Activated naive CD4-positive, alpha-beta T cell treated with anti-CD3 and anti-CD28 coated beads, Interleukin-2, amount 50 U/mL, for 16 hours (primary cell): ENCODE measurements at places on chromosomes 16 and 17.

- no peak for DNase-seq
Measured at GRCh38 chr17:18159551-18160120, 24.0 kb upstream of the ALKBH5 start.

GRCh38 chr17:68197091-68197996, 50.5 kb upstream of the AMZ2 start:
- DNase-seq, result peak; percentile 47

GRCh38 chr17:30477774-30478115, 537 bp downstream of the GOSR1 start:
- DNase-seq, result no peak

DNA sequence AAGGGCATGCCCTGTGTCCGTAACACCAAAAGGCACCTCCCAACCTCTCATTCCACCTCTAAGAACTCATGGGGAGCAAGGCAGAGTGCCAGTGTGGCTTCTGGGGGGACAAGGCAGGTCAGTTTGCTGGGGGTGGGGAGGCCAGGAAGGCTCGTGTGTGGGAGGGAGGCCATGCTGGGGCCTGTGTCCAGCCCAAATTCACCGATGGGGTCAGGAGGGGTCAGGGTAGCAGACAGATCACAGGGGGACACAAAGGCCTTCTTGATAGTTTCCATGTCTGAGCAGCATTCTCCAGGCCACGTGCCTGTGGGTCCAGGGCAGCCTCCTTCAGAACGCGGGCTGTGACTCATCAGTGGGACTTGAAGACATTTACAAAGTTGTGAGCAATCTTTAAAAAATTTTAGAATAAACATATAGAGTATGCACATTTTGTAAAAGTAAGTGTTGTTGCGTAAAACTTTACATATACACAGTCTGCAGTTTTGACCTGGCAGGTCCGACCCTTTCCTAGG, 20.9 kb downstream of the SPACA3 start:
- no peak for DNase-seq

DNA sequence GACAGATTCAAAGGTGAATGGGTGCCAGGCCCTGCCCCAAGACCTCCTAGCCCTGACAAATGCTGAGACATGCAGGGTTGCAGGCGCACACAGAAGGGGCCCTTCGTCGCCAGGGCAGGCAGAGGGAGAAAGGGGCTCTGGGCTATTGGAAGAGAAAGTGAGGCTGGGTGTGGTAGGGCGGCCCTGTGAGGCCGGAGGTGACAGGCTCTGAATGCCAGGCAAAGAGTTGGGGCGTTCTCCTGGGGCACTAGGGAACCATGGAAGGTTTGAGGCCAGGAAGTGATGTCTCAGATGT, 26.4 kb upstream of the NXPH3 start:
- DNase-seq, result no peak

- DNase-seq, result no peak
Measured at GRCh38 chr16:63890081-63890480, 1231.8 kb downstream of the CDH11 start.

- DNase-seq, result peak; percentile 92
Measured at GRCh38 chr16:67833415-67834241, 8.5 kb upstream of the THAP11 start.

DNA sequence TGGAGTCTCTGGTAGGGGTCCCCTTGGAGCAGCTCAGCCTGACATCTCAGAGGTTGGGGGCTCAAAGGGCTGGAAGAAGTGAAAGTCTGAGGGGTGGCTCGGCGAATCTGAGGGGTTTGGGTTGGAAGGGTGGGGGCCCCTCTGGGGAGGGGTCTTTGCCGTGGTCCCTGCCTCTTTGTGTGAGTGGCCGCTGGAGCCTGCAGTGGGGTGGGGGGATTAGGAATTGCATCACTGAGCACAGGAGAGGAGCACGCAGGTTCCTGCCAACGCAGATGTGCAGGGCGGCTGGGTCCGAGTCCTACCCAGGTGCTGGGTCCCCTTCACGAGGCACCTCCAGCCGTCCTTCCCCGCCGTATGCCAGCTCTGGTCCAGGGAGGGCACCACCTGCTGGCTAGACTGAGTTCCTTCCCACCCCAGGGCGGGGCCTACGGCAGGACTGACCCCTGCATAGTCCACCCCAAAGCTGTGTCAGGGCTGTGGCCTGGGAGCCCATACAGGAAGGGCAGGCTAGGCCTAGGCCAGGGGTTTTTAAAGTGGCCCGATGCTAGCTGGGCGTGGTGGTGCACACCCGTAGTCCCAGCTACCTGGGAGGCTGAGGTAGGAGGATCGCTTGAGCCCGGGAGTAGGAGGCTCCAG, 9.9 kb downstream of the FMNL1 start:
- DNase-seq, result no peak

DNA sequence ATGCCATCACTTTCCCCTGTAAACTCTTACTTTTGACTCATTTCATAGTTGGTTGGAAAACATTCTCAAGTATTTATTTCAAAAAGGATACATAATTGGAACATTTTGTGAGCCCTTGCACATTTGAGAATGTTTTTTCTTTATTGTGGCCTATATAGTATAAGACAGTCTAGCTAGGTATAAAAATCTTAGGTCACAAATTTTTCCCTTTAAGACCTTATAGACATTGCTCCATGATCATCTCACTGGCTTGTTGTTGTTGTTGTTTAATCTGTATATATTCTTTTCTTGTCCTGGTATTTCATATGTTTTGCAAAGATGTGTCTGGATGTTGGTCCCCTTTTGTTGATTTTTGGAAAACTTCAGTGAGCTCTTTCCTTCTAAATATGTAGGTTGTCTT, 194.2 kb downstream of the NTN1 start:
- no peak for DNase-seq
